ENCODE measurements at places on chromosomes 1 and 21. TPM values are rescaled to one million over a fixed set of nuclear protein-coding genes. Genes with fewer than 3 reads are reported as not detected.

- H3K27ac ChIP-seq = no peak overlapping the region
- H3K36me3 ChIP-seq = no peaks in the 10 kb centered on the region
- DNase-seq = no peak
- peaks cover 18% of the 10 kb centered on the region for H3K27me3 ChIP-seq
- no peak overlapping the region for H3K4me3 ChIP-seq
Measured at GRCh38 chr1:23209770-23210169, 7.5 kb downstream of the HTR1D start.

The ARHGAP30 gene
- 0.52 TPM for total RNA-seq

DNA sequence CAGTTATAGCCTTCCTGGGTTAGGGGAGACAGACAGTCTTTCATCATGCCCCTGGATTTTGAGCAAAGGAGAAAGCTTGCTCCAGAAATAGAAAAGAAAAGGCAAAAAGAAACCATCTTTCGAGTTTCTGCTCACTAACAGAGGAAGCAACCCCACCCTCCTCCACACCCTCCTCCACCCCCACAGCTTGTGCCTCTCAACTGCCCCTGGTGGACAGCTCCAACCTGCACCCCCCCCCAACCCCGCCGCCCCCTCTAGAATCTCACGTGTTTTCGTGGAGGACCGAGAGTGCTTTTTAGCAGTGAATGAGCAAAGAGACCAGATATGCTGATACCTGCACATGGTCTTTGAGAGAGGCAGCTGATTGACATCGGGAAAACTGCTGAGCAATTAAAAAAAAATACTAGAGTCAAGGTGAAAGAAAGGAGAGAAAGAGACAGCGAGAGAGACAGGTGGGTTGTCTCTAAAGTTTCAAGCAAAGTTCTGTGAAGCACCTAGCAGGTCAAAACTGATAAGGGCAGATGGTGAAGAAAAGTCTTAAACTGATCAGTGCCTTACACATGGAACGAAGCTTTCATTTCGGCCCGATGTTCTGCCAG is 358.3 kb downstream of the KIF26B start:
- H3K27ac ChIP-seq = peak overlapping the region; percentile 52
- H3K27me3 ChIP-seq = no peaks in the 10 kb centered on the region
- DNase-seq = no peak
- no peaks in the 10 kb centered on the region for H3K36me3 ChIP-seq
- no peak overlapping the region for H3K4me3 ChIP-seq

- H3K4me1 ChIP-seq = no peaks in the 10 kb centered on the region
- no peaks in the 10 kb centered on the region for H3K27me3 ChIP-seq
- DNase-seq = no peak
- no peaks in the 10 kb centered on the region for H3K36me3 ChIP-seq
Measured at GRCh38 chr1:23872421-23872820, 4.3 kb upstream of the FUCA1 start.

The PIGK gene
- total RNA-seq = 37.1 TPM

The KCNAB2 gene
- 3.7 TPM for total RNA-seq

- H3K27ac ChIP-seq = no peak overlapping the region
- H3K4me1 ChIP-seq = no peaks in the 10 kb centered on the region
- H3K4me3 ChIP-seq = no peak overlapping the region
- DNase-seq = no peak
- H3K36me3 ChIP-seq = no peaks in the 10 kb centered on the region
Measured at GRCh38 chr1:114386129-114387009, 124.6 kb downstream of the TRIM33 start.

DNA sequence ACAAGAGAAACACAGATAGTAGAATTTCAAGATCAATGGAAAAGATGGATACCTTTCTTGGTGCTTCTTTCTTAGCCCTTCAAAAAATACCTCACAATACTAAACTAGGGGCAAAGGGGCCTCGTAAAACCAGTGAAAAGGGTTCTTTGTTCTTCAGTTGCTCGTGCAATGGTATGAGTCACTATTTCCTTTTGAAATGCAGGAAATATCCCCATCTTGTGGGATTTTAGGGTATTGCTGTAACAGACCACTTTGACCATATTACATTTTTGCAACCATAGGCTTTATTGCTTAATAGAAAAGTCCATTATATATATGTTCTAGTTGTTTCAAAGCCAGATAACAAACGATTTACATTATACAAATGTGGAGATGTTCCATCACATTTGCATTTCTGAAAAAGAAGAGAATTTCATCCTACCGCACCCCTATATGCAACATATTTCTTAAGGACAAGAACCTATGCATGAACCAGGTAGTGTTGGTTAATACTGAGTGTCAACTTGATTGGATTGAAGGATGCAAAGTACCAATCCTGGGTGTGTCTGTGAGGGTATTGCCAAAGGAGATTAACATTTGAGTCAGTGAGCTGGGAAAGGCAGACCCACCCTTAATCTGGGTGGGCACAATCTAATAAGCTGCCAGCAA is 88.6 kb upstream of the PKN2 start:
- no peak overlapping the region for H3K27ac ChIP-seq
- no peak overlapping the region for H3K4me3 ChIP-seq
- H3K4me1 ChIP-seq = no peaks in the 10 kb centered on the region
- DNase-seq = peak; percentile 27

GRCh38 chr21:32547018-32547417 is 38.3 kb downstream of the TCP10L start:
- H3K4me3 ChIP-seq = no peak overlapping the region
- no peaks in the 10 kb centered on the region for H3K4me1 ChIP-seq
- no peak for DNase-seq

DNA sequence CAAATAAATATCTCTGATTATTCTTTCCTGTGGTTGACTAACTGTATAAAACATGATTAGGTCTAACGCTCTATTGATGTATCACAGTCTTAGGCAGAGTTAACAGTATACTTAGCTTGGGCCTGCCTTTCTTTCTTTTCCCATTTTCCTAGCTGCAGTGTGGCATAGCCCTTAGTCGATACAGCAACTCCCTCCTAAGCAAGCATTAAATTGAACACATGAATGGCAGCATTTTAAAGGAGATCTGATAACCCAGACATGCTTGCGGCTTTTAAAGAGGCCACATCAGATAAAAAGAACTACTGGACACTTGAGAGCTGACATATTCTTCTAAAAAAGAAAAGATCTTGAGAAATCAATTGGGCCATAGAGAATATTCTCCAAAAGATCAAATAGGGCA is 312.0 kb upstream of the TMPRSS15 start:
- H3K27ac ChIP-seq = no peak overlapping the region
- no peaks in the 10 kb centered on the region for H3K4me1 ChIP-seq
- no peak for DNase-seq

The SDCCAG8 gene
- 28.3 TPM for total RNA-seq

The CGN gene
- 66.4 TPM for total RNA-seq

DNA sequence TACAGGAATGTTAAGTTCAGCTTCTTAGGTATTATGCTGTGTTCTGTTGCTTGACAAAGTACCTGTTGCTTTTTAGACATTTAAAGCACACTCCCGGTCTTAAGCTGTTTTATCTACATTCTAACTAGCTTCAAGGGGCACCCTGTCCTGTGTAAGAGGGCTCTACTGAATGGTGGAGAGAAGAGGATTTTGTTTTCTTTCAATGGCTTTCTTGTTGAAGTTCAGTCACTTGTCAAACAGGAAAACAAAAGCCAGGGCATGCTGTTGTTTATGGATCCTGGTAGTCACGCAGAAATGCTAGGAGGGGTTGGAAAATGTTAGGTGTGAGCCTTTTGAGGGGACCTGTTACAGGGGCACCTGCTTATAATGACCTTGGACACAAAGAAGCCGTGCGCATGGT is 30.7 kb downstream of the PGM1 start:
- H3K27me3 ChIP-seq = no peaks in the 10 kb centered on the region
- H3K27ac ChIP-seq = no peak overlapping the region
- no peaks in the 10 kb centered on the region for H3K36me3 ChIP-seq
- DNase-seq = no peak
- H3K4me3 ChIP-seq = no peak overlapping the region

GRCh38 chr1:100187912-100188311 is 9.9 kb upstream of the LRRC39 start:
- DNase-seq = peak; percentile 7
- H3K36me3 ChIP-seq = no peaks in the 10 kb centered on the region
- H3K27ac ChIP-seq = no peak overlapping the region
- no peak overlapping the region for H3K4me3 ChIP-seq

The EFNA1 gene
- 94.8 TPM for total RNA-seq

DNA sequence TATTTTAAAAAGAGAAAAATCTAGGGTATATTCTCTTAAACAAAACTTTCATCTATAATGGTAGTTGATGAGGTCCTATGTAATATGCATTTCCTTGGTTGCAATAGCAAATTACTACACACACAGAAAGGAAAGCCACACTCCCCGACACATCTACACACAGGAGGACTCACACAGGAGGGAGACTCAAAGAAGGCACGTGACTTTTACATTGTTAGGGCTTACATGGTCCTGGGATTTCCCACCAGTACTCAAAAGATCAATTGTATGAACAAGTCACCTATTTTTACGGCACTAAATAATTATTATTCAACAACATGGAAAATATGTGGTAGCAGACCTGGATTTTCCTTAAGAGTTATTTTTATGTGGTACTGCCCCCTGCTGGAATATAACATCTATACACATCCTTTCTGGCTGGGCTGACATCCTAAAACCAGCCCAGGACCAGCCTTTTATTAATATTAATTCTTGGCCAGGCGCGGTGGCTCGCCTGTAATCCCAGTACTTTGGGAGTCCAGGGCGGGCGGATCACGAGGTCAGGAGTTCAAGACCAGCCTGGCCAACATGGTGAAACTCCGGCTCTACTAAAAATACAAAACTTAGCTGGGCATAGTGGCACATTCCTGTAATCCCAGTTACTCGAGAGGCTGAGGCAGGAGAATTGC is 33.9 kb upstream of the LGALS8 start:
- peak; percentile 84 for DNase-seq
- no peak overlapping the region for H3K27ac ChIP-seq
- no peaks in the 10 kb centered on the region for H3K36me3 ChIP-seq
- no peaks in the 10 kb centered on the region for H3K4me1 ChIP-seq
- no peaks in the 10 kb centered on the region for H3K27me3 ChIP-seq

DNA sequence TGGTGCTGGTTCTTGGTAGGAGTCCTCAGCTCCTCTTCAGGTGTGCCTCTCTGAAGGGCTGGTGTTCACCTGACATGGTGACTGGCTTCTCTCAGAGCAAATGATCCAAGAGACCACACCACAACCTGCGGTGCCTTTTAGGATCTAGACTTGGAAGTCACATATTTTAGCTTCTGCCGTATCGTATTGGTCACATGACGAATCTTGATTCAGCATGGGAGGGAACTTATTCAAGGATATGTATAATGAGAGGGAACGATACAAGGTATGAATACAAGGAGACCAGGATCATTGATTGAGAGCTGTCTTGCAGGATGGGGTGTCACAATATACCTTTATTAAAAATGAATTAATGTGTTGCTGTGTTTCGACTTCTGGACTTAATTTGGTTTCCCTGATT is 58.0 kb downstream of the RAP1A start:
- H3K4me1 ChIP-seq = no peaks in the 10 kb centered on the region
- H3K4me3 ChIP-seq = no peak overlapping the region
- no peaks in the 10 kb centered on the region for H3K27me3 ChIP-seq
- no peaks in the 10 kb centered on the region for H3K36me3 ChIP-seq
- no peak for DNase-seq

DNA sequence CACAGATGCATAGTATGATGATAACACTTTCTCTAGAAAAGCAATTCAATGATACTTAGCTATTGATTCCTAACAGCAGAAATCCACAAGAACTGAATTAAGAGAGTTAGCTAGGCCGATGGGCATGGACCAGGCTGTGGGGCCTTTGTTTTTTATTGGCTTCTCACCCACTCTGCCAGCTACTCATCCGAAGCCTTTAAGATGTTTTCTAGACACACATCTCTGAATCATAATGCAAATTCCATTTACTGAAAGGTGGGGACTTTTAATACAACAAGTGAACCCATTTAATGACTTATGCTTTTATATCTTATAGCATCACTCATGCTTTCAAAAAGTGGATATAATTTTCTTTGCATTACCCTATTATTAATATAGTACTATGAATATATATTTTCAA is 170.2 kb downstream of the RUNX1 start:
- no peaks in the 10 kb centered on the region for H3K36me3 ChIP-seq
- no peak for DNase-seq
- H3K4me3 ChIP-seq = no peak overlapping the region

The TNFAIP8L2 gene
- total RNA-seq = 0.64 TPM

- peak overlapping the region; percentile 96 for H3K27ac ChIP-seq
- H3K27me3 ChIP-seq = no peaks in the 10 kb centered on the region
- peak; percentile 93 for DNase-seq
- no peaks in the 10 kb centered on the region for H3K36me3 ChIP-seq
- no peak overlapping the region for H3K4me3 ChIP-seq
Measured at GRCh38 chr1:156689035-156689952, 12.1 kb upstream of the NES start.

The GSTM5 gene
- 0.12 TPM for total RNA-seq

DNA sequence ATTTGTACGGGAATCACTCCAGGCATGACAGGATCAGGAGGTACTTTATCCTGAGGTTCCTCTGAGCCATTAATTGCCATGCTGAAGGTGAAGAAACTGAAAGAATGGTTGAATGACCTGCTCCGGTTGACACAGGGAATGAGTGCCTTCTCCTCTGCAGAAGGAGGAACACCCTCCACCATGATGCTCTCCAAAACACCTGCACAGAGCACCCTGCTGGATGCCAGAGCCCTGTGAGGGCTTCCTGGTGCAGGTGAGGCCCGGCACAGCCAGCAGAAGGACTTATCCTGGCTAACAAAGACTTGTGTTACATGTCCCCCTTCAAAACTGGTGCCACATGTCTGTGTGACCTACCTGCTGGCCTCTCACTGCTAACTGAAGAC is 14.3 kb upstream of the LBR start:
- H3K27ac ChIP-seq = peak overlapping the region; percentile 49
- no peaks in the 10 kb centered on the region for H3K36me3 ChIP-seq
- peaks cover 21% of the 10 kb centered on the region for H3K4me1 ChIP-seq
- H3K27me3 ChIP-seq = no peaks in the 10 kb centered on the region

- no peak for DNase-seq
- no peaks in the 10 kb centered on the region for H3K36me3 ChIP-seq
- no peak overlapping the region for H3K4me3 ChIP-seq
Measured at GRCh38 chr1:33377013-33377412, 53.9 kb downstream of the PHC2 start.

DNA sequence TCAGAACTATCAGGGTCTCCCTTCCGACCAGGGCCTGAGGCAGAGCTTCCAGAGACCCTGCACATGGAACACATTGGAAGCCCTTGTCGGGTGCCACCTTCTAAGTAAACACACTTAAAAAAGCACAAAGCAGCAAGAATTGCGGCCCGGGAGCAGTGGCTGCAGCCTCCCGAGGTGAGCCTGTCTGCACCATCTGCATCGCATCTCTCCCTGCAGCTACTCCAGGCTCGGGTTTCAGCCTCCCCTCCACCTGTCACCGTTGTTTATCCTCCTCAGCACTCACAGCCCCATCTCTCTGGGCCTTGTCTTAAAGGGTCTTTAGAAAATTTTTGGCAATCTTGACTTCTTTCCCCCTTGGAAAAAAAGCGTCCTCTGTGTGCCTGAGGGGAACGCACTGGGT is 95.1 kb upstream of the ARHGEF16 start:
- H3K27me3 ChIP-seq = no peaks in the 10 kb centered on the region
- DNase-seq = no peak
- H3K36me3 ChIP-seq = no peaks in the 10 kb centered on the region
- no peak overlapping the region for H3K4me3 ChIP-seq
- H3K27ac ChIP-seq = no peak overlapping the region

The SLC25A24 gene
- total RNA-seq = 54.5 TPM

- H3K4me1 ChIP-seq = no peaks in the 10 kb centered on the region
- H3K4me3 ChIP-seq = no peak overlapping the region
- no peak overlapping the region for H3K27ac ChIP-seq
- no peaks in the 10 kb centered on the region for H3K36me3 ChIP-seq
Measured at GRCh38 chr1:19647643-19648042, 3.5 kb downstream of the NBL1 start.

GRCh38 chr1:207925210-207925609 is 14.3 kb upstream of the CD34 start:
- H3K4me1 ChIP-seq = peaks cover 6% of the 10 kb centered on the region
- H3K27ac ChIP-seq = no peak overlapping the region
- no peak overlapping the region for H3K4me3 ChIP-seq
- no peaks in the 10 kb centered on the region for H3K36me3 ChIP-seq

The PAQR7 gene
- total RNA-seq = 27.0 TPM

Data from hepatocyte (in vitro differentiated cells).